Forelimb muscle (tissue), 1 donor: ENCODE measurements at places on chromosomes 11 and 22.

DNA sequence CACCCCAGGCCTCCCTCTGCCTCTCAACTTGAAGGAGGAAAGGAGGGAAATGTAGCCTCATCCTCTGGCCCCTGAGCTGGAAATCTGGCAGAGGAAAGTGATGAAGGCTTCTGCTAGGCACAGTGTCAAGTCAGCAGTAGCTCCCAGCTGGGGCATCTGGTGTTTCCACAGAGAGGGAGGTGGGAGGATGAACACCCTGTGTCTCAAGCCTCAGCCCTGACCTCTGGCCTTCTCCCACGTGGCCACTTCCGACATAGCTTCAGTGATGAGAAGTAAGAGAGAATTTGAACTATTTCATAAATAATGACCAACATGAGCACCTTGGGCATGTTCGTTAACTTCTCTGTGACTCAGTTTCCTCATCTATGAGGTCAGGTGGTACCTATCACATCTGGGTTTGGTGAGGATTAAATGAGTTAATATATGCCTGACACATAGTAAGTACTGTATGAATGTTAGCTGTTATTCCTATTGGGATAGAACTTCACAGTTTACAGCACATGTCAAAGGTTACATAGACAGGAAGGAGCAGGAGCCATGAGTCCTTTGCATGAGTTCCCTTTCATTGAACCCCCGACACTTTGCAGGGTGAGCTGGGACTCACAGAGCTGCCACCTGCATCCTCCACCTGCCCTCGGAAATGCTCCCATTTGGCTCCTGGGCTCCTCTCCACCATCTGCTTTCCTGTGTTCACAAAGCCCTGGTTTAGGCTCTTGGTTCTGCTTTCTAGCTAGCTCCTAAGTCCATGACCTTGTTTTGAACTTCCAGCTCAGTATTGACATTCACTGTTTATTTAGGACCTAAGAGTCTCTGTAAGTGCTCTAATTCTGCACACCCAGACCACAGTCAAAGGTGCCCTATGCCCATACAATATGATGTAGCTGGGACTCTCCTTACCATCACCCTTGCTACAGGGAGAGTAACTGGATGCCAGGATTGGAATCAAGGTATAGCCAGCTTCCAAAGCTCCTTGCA, 61.7 kb downstream of the CSNK2A3 start:
- no peak for DNase-seq

DNA sequence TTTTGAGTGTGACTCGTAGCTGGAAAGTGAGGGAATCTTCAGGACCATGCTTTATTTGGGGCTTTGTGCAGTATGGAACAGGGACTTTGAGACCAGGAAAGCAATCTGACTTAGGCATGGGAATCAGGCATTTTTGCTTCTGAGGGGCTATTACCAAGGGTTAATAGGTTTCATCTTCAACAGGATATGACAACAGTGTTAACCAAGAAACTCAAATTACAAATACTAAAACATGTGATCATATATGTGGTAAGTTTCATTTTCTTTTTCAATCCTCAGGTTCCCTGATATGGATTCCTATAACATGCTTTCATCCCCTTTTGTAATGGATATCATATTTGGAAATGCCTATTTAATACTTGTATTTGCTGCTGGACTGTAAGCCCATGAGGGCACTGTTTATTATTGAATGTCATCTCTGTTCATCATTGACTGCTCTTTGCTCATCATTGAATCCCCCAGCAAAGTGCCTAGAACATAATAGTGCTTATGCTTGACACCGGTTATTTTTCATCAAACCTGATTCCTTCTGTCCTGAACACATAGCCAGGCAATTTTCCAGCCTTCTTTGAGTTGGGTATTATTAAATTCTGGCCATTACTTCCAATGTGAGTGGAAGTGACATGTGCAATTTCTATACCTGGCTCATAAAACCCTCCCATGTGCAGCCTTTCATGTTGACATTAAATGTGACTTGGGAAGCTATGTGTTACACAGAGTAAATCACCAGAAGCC, 11.0 kb downstream of the OR51E1 start:
- DNase-seq: no peak

GRCh38 chr11:13344818-13345217, 67.2 kb downstream of the BMAL1 start:
- DNase-seq: no peak

GRCh38 chr11:115193914-115194801, 310.1 kb downstream of the CADM1 start:
- DNase-seq: no peak

DNA sequence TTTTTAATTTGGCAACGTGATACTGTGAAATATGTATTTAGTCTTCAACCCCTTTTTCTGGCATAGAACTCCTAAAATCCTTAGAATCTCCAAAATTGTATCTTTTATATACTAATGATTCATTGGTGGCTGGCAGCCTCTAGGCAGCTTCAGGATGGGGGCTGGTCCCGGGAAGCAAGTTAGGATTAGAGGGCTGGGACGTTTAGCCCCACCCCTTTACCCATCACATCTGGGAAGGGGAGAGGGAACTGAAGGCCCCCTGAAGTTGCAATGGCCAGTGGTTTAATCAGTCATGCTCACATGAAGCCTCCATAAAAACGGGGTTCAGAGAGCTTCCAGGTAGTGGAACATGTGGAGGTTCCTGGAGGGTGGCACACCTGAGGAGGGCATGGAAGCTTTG, 7.1 kb downstream of the IL17RA start:
- DNase-seq: no peak
